ENCODE measurements at places on chromosomes 1 and 21.

DNA sequence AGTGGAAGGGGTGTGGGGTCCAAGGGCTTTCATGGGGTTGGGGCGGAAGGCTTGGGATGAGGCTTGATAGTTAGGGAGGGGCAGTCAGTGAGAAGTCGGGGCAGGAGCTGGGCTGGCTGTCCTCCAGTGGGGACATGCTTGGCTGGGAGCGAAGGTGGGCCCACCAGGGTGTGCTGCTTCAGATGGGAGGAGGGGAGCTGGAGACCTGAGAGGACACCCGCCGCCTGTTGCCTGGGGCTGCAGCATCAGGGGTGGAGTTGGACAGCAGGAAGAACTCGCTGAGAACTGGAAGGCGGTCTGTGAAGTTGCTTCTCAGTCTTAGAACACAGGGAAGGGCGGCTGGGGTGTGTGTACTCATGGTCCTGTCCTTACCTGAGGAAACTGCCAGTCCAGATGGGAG, 1.6 kb downstream of the THEM5 start:
- DNase-seq = no peak

DNA sequence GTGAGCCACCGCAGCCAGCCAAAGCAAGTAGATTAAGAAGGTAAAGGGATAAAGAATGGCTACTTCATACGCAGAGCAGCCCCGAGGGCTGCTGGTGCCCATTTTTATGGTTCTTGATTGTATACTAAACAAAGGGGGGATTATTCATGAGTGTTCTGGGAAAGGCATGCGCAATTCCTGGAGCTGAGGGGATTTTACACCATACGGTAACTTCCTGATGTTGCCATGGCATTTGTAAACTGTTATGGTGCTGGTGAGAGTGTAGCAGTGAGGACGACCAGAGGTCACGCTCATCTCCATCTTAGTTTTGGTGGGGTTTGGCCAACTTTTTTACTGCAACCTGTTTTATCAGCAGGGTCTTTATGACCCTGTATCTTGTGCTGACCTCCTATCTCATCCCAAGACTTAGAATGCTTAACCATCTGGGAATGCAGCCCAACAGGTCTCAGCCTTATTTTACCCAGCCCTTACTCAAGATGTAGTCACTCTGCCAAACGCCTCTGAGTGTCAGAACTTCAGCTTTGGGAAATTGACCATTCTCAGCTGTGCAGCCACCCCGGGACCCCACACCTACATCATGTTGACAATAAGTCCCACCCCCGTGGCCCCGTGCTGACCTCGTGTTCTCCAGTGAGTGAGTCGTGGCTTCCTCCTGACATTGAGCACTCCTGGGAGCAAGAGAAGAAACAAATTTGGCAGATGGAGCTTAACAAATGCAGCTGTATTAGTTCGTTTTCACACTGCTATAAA, 149.4 kb upstream of the COL6A1 start:
- DNase-seq = no peak

GRCh38 chr1:170967042-170967910, 31.9 kb downstream of the MROH9 start:
- DNase-seq = peak; percentile 61

DNA sequence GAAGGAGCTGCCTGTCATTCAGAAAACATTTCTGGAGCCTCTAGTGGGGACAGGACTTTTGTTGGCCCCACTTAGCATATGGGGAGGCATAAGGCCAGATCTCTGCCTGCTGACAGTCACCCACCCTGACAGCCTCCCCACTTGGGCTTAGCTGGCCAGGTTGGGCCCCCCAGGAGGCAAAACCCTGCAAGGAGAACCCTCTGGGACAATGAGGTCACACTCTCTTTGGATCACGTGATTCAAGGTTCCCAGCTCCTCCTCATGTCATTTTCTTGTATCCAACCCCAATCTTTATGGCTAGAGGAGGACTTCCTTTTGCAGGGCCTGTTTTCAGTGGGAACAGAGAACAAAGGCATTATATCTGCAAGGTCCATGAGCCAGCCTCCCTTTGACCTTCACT, 60.0 kb downstream of the NAV1 start:
- no peak for DNase-seq

GRCh38 chr1:162561616-162562469, at the start of gene UAP1:
Gene UAP1, plus strand, starts transcription at chr1:162561722. Its CDS starts 4,347 bp downstream, at chr1:162566069.
- no peak for DNase-seq

DNA sequence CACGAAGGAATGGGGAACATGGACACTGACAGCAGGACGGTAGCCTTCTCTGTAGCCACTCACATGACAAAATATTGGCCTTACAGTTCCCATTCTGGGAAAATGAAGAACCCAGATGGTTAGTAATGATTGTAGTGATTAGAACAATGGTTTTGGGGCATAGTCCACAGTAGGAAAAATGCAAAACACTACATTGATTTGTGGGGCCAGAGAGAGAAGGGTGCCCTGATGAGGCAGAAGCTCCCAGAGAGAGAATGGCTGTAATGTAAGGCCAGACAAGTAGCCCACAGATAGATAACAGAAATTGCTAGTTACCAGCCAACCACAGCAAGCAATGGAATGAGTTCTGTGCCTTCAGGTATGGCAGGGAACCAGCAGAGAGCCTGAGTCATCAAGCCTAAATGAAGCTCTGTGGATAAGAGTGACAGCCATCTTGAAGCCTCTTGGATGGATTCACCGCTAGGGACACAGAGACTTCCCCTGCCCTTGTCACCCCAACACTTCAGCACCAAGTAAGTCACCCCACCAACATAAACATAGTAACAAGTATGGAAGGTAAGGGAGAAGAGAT, 206.1 kb downstream of the BACH1 start:
- DNase-seq = no peak

DNA sequence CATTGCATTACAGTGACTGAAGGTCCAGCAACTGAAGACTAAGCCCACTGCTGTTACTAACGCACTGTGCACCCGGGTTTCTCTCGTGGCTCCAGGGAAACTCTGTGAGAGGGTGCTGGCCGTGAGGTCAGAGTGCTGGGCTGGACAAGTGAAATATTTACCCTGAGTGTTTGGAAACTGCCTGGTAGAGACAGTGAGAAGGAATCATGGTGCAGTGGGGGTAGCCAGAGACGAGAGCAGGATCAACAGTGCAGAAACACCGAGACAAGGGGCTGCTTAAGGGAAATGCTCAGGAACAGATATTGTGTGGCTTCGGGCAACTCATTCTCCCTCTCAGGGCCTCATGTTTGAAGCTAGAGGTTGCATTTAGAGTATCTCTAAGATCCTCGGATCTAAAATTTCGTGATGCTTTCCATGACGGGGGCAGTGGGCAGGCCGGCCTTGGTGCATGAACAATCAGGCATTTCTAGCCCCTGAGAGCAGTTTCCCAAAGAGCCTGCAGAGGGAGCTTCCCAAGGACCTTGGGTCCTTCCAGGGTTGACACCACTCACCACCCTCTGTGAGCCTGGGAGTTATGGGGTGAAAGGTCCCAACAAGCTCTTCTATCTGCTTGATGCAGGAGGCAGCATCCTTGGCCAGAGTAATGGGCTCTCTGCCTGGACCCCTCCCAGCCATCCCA, 9.7 kb downstream of the CD2 start:
- no peak for DNase-seq

- DNase-seq = no peak
These were observed 958 bp downstream of the LYPLAL1 start for GRCh38 chr1:219174460-219175211.

DNA sequence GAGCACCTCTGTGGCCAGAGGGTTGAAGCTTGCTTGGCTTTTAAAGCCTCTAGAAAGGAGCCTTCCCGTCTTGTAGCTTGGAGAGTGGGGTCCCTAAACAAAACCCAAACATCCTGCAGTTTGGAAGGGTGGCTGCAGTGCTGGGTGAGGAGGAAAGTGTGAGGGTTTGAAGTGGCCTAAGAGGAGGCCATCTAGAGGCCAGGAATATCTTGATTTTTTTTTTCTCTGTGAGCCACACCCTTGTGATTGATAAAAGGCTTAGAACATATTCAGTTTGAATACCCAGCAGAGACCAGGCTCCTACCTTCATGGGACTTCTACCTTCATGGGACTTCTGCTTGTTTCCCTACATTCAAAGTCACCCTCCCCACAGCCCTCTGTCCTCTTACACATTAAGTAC, 37.3 kb upstream of the PIGV start:
- no peak for DNase-seq

DNA sequence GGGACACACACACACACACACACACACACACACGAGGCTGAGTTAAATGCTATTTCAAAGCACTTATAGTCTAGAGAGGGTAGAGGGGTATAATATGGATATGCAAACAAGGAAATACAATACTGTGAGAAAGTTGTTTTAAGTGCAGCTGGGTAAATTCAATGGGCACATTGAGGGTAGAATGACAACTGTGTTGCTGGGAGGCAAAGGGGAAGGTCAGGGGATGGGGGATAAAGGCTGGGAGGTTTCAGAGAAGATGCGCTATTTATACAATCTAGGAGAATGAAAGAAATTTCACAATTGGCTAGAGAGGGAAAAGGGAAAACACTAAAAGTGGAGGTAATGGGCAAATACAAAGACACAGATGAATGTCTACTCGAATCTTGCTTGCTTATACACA, 19.4 kb downstream of the EXTL2 start:
- peak; percentile 36 for DNase-seq

GRCh38 chr1:2352897-2353550, 38.3 kb downstream of the MORN1 start:
- no peak for DNase-seq

DNA sequence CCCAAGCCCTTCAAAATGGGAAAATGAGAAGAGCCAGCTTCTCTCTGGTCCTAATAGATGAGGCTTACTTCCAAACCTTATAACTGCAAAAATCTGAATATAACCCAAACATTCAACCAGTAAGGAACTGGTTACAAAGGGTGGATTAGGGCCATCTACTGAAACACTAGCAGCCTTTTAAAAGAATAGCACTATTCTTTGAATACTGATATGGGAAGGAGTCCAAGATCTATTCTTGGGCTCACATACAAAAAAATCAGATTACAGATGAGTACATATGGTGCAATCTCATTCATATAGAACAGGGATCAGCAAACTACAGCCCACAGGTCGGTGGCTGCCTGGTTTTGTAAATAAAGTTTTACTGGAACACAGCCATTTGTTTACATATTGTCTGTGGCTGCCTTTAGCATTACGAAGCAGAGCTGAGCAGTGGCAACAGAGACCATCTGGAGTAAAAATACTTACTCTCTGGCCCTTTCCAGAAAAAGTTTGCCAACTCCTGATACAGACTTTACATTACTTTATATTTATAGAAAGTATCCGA, 167.7 kb downstream of the ZSCAN20 start:
- DNase-seq = no peak

DNA sequence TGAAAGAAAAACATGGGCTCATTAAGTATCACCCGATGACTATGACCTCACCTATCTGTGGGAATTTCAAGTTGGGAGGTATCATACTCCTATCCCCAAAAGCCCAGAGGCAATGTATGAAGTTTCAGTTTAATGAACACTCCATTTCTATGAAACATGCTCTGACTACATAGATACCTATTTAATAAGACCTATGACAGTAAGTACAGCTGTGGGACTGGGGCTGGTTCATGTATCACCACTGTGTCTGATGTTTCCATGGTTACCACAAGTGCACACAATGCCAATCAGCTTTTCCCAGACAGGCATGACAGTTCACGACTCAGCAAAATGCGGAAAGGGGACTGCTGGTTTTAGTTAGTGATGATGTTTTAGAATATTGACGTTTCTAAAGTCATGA, 167.7 kb downstream of the SIPA1L2 start:
- no peak for DNase-seq

DNA sequence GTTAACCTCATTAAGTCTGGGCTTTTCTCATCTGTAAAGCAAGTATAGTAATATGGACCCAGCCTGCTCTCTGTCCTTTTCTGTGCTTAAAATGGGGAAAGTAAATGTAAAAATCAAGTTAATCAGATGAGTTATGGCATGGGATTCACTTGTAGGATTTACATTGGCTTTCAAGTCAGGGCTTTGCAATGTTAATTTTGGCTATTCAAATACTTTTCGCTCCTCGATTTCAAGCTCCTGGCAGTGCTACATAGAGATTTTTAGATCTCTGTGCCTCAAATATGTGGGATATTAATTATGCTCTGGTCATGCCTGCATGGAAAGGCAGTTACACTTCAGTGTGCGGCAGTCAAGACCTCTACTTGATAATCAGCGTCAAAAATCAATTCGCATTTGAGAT, 709.8 kb downstream of the LTN1 start:
- DNase-seq = no peak

DNA sequence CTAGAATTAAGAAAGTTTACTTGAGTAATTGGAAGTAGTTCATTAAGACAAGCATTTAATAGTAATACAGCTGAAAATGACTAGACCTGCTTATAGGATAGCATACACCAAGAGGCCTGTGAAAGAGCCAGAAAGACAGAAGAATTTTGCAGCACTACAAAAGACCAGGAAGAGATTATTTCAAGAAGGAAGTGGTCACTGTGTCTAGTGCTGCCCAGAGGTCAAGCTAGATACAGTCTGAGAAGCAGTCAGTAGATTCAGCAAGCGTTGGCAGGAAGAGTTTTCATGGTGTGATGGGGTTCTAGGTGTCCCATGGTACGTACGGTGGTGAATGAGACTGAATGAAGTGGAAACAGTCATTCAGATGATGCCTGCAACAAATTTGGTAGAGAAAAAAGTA, 31.5 kb downstream of the RGS8 start:
- no peak for DNase-seq

DNA sequence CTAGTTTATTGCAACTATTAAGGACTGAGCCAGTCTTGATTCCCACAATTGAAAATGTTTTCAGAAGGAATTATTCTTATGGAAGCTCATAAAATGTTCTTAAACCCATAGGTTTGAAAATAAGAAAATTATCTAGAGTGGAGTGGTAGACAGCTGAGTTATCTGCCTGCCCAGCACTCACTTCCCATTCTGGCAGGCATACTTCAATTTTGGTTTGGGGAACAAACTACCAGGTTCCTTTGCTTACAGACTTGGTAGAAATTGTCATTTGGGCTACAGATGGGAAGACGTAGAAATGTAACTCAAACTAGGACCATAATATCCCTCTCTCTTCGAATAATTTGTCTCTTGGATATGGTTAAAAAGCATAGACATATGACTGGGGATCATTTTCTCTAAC, 18.4 kb downstream of the JUN start:
- DNase-seq = no peak

- DNase-seq = no peak
These were observed 2.4 kb downstream of the TMEM125 start for GRCh38 chr1:43272161-43272560.

DNA sequence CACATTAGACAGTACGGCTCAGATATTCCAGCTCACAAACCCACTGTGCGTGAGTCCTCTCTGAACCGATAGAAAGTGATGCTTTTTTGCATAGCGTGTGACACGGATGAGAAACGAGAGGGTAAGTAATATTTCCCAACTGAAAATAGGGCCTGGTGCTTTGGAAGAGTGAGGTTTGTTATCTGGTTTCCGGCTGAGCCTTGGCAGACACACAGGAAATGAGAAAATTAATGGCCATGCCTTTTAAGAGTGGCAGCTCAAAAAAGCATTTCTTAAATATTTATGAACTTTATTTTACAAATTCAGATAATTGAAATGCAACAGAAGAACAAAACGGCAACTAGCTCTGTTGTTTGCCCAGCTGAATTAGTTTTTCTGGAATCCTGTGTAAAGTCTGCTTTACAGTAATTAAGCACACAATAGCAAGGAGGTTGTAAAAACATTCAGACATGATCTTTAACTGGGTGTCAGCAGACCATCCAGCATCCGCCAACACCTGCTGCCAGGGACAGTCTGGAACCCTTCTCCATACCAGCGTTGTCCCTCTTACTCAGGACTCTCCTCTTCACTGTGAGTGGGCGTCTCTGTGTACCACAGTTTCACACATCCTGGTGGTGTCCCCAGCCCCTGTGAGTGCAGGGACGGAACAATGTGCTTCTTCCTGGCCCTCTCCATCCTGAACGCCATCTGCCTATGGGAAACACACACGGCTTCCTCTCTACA, 155.4 kb downstream of the PGBD5 start:
- no peak for DNase-seq

GRCh38 chr1:224637936-224638335, 21.8 kb downstream of the CNIH3 start:
- DNase-seq = no peak
